ENCODE measurements at places on chromosomes 12 and 14.

DNA sequence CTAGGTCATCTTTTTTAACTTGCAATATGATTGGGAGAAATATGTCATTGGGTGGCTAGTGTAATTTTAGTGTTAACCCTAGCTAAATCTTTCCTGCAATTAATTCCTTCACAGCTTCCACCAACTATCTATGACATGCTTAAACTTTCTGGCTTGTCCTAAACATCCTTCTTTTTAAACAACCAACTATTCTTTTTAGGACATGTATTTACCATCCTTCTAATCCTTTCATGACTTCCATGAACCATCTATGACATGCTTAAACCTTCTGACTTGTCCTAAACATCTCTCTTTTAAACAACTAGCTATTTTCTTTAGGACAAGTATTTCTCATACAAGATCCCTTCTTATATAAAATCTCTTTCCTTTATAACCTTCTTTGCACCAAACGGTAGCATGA is 179.6 kb upstream of the PDZRN4 start:
- no peak for DNase-seq

GRCh38 chr14:72544615-72545387 is 349.1 kb downstream of the DPF3 start:
- no peak for DNase-seq

- DNase-seq = no peak
Observed at GRCh38 chr14:103562179-103562428, 353 bp downstream of the BAG5 start.

DNA sequence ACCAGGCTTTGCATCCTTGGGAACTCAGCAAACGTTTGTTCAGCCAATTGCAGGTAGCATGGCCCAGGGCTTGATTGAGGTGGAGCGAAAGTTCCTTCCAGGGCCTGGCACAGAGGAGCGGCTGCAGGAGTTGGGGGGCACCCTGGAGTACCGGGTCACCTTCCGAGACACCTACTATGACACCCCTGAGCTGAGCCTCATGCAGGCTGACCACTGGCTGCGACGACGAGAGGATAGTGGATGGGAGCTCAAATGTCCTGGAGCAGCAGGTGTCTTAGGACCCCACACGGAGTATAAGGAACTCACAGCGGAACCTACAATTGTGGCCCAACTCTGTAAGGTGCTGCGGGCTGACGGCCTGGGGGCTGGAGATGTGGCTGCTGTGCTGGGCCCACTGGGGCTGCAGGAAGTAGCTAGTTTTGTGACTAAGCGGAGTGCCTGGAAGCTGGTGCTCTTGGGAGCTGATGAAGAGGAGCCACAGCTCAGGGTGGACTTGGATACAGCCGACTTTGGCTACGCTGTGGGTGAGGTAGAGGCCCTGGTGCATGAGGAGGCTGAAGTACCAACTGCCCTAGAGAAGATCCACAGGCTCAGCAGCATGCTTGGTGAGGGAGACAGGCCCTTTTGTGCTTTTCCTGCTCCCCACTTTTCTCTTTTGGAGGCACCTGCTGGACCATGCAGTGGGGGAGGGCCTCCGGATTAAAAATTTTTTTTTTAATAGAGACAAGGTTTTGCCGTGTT is 799 bp downstream of the THTPA start:
- DNase-seq = no peak

DNA sequence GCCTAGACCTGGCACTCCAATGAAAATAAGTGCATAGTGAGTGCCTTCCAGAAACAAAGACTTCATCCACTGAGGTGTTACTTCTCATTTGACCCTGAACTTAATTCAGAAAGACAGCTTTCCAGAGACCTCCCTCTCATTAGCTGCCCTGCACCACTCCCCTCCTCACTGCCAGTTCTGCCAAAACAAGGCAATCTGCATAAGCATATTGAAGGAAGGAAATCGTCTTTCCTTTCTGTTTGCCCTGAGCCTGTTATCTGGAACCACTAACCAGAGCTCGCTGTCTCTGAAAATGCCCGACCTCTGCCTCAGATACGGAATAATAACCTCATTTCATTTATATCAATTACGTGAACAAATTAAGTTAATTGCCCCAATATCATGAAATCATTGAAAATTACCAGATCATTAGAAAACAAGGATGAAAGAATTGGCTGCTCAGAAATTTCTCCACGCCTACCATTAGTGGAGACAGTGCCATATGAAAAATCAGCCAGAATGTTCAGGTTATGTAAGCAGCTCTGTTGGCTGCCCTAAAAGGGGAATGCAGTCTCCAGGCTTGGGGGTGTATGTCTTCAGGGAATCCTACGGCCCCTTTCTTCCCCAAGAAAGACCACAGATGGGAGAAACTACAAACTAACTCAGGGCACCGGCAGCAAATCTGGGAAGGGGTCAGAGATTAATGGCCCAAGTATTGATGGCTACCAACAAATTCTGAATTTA is 149.9 kb upstream of the FKBP4 start:
- DNase-seq = no peak

DNA sequence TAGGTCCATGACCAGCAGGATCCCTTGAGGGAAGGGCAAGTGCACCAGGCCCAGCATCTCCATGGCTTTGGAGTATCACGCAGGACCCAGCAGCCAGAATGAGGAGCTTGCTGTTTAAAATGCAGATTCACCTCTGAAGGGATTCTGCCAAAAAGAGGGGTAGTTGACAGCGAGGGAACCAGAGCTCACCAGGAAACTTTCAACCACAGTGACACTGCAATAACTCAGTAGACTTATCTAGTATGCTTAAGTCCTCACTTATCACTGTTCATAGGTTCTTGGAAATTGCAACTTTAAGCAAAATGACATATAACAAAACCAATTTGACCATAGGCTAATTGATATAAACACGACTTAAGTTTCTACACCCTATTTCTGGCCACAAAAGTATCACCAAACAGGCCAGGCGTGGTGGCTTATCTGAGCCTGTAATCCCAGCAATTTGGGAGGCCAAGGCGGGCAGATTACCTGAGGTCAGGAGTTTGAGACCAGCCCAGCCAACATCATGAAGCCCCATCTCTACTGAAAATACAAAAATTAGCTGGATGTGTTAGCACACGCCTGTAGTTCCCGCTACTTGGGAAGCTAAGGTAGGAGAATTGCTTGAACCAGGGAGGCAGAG is 21.4 kb upstream of the CKAP4 start:
- no peak for DNase-seq

- DNase-seq = no peak
Observed at GRCh38 chr14:76808990-76809389, 3.7 kb downstream of the ANGEL1 start.

GRCh38 chr12:94055528-94055927 is 92.8 kb upstream of the PLXNC1 start:
- DNase-seq = no peak

- DNase-seq = no peak
Observed at GRCh38 chr14:56219666-56220413, 101.6 kb downstream of the PELI2 start.

GRCh38 chr14:74658535-74659131 is 46.6 kb upstream of the LTBP2 start:
- no peak for DNase-seq

DNA sequence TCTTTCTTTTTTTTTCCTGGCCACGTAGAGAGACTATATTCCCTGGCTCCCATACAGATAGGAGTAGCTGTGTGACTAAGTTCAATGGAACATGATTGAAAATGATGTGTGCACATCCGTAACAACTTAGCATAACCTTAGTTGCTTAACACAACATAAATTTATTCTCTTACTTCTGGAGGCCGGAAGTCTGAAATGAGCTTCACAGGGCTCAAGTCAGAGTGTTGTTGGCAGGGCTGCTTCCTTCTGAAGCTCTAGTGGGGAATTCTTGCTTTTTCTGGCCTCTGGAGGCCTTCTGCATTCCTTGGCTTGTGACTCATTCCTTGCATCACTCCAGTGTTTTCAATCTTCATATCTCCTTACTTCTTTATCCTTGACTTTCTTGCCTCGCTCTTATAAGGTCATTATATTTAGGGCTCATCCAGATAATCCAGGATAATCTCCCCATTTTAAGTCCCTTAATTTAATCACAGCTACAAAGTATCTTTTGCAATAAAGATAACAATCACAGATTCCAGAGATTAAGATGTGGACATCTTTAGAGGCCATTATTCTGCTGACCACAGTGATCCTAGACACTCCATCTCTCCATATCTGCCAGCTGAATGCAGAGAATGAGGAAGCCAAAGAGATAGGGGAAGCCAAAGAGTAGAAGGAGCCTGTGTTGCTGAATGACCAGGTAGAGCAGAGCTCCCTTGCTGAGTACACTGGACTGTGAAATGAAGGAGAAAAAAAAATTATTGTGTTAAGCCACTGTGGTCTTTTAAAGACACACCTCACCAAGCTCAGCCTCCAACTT is 21.0 kb upstream of the SNX6 start:
- no peak for DNase-seq

DNA sequence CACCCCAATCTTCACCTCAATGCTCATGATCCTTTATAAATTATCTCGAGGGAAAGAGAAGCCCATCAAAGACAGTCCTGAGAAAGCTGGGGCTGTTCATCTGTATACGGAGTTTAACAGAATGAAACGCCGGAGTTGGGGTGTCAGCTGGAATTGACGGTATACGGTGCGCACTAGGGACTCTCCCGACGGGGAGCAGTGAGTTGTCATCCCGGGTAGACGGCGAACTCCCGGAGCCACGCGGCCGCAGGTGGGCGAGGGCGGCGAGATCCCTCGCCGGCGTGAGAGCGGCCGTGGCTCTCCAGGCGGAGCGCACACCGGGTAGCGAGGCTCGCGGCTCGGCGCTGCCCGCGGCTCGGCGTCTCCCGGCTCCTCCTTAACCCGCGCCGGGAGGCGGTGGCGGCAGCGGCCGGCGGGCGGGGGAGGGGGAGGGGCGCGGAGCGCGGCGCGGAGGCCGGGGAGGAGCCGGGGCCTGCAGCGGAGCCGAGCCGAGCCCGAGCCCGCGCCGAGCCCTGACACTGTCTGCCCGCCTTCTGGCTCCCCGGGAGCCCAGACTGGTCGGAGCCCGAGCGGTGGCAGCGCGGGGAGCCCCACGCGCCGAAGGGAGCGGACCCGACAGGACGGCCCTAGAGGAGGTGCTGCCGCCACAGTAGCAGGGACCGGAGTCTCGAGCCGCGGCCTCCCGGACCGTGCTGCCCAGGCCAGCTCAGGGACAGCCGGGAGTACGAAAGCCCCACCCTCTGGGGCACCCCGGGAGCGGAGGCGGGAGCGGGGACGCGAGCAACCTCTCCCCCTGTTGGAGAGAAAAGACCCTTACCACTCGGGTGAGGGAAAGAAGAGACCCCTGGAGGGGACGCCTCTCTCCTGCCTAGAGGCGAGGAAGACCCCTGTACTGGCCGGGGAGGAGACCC is at the start of gene FOXJ2:
Gene FOXJ2 (plus strand): TSS at position 475 of the 911 bp plus-strand sequence. CDS start 7,117 bp downstream, outside the sequence.
- DNase-seq = peak; percentile 67

- DNase-seq = no peak
Observed at GRCh38 chr12:94563286-94563685, 87.1 kb downstream of the TMCC3 start.

GRCh38 chr14:22888662-22889061 is 5.6 kb downstream of the REM2 start:
- DNase-seq = no peak

DNA sequence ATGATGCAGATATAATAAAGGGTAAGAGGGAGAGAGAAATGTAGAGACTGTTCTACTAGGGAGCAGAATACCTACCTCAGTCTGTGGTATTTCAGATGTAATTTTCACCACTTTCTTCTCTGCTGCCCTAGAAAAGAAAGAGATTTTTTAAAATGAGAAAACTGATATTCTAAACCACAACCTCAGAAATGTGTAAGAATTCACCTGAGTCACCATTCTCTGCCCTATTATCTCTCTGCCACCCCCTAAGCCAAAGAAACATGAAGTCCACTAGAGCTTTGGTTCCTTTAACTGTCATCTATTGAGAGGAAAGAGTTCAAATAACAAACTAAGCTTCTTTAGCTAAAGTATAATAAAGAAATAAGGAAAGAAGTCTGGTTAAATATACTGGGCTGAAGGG is 21.6 kb downstream of the SARNP start:
- DNase-seq = no peak

- DNase-seq = peak; percentile 46
Observed at GRCh38 chr14:106586098-106586704, 1059.8 kb downstream of the TMEM121 start.

- peak; percentile 60 for DNase-seq
Observed at GRCh38 chr12:111313833-111314259, 55.0 kb downstream of the PHETA1 start.

DNA sequence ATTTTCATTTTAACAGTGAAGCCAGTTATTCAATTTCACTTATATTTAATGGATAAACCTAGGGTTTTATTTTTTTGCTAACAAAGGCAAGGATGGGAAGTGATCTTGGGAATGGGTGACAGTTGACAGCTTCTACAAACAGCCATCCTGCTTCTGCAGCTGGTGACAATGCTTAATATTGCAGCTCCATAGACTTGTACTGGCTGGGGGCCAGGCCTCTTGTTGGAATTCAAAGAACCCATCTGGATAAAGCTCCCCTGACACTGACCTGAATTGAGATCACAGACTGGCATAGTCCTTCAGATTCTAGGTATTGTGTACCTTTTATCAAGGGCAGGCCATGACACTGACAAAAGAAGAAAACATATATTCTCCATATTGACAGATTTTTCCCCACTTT is 664.6 kb upstream of the FOXG1 start:
- DNase-seq = no peak

- no peak for DNase-seq
Observed at GRCh38 chr12:104524034-104524832, 67.5 kb downstream of the CHST11 start.

- DNase-seq = no peak
Observed at GRCh38 chr12:132423820-132424645, 65.9 kb upstream of the FBRSL1 start.

DNA sequence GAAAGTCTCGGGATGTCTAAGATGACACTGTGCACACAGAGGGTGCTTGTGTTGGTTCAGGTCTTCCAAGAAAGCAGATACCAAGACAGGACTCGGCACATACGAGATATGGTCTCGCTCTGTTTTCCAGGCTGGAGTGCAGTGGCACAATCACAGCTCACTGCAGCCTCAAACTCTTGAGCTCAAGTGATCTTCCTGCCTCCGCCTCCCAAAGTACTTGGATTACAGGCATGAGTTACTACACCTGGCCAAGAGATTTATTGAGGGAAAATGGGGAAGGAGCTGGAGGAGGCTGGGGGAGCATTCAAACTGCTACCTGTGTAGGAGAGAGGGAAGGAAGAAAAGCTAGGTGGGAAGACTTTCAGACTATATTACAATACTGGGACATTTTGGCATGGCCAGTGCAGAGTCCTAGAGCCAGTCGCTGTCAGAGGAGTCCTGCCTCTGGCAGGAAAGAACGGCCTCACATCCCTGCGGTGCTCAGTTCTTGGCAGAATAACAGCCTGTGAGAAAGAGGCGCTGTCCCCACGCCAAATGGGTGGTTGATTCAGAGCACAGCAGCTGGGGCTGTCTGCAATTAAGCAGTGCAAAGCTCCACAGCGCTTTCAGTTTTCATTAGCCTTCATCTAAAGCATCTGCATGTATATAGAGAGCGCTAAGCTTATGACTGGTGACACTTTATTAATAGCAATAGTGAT is 18.3 kb downstream of the SLC17A8 start:
- DNase-seq = no peak
